ENCODE measurements at places on chromosomes 12 and 14.

DNA sequence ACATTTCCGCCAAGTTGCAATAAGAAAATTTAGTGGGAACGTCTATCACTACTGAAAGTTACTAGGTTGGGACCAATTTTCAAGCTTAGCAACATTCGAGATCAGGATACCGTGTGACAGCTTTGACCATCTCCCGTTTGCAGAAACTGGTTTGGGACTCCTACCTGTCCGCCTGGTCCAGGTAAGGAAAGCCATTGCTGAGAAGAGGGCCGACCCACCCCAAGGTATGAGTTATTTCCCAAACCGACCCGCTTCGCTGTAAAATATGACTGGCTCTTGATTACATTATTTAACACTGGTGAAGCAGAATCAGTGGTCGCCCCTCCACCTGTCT lies 271 bp downstream of the DNAI7 start:
- DNase-seq, result no peak

GRCh38 chr12:115383668-115384067 lies 699.7 kb upstream of the TBX3 start:
- DNase-seq, result no peak

- no peak for DNase-seq
These were observed 87.0 kb downstream of the ITPK1 start for GRCh38 chr14:93028724-93029076.

DNA sequence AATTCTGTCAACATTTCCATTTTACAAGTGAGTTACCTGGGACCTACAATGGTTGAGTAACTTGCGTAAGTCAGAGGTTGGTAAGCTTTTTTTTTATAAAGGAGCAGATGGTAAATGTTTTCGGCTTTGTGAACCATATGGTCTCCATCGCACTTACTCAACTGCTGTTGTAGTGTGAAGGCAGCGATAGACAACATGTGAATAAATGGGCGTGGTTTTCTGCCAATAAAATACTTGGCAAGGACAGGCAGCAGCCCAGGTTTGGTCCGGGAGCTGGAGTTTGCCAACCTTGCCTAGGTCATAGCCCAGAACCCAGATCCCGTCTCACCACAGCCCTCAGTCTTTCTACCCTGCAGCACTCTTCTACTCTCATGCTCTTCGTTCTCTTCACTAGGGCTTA lies 6.3 kb downstream of the DDX55 start:
- DNase-seq, result no peak

DNA sequence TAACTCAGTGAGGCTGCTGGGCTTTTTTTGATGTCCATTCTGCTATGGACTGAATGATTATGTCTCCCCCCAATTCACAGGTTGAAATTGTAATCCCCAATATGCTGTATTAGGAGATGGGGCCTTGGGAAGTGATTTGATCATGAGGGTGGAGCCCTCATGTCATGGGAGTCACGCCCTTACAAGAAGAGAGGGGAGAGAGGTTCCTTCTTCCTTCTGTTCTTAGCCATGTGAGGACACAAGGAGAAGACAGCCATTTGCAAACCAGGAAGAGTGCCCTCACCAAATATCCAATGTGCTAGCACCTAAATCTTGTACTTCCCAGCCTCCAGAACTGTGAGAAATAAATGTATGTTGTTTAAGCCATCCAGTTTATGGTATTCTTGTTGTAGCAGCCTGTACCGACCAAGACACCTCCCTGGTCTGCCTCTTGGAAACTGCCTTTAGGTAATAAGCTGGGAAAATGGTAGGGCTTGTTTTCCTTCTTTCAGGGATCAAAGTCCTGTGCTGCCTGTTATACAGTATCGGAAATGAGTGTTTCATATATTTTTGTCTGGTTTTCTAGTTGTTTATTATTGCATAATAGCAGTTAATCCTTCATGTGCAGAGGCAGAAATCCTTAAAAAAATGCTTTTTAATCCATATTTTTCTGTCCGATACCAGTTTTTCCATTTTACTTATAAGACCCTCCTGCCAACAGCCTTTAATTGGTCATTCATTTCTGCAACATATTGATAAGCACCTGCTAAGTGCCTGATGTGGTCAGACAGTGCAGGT lies 16.3 kb downstream of the BORCS5 start:
- DNase-seq, result no peak

- DNase-seq, result no peak
These were observed 16.3 kb downstream of the TSPAN8 start for GRCh38 chr12:71141378-71141926.

Measured in T-helper 1 cell (primary cell).